ENCODE measurements at places on chromosomes 12 and 14.

DNA sequence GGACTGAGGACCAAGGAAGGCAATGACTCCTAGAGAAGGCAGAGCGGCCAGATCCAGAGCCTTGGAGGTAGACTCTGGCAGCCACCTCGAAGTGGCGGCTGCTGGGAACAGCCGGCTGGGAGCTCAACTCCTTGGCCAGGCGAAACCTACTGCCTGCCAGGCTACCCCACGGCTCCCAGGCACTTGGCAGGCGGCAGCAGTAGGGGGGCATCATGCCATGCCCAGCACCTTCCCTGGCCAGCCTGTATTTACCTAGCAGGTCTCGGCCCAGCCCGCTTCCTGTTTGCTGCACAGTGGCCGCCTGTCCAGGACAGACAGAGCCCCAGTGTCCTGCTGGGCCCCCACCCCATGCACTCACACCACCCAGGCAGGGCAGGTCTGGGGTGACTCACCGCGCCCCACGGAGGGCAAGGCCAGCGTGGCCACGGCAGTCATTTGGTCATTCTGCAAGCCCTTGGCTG lies 10.2 kb downstream of the TRPV4 start:
- DNase-seq, result no peak

DNA sequence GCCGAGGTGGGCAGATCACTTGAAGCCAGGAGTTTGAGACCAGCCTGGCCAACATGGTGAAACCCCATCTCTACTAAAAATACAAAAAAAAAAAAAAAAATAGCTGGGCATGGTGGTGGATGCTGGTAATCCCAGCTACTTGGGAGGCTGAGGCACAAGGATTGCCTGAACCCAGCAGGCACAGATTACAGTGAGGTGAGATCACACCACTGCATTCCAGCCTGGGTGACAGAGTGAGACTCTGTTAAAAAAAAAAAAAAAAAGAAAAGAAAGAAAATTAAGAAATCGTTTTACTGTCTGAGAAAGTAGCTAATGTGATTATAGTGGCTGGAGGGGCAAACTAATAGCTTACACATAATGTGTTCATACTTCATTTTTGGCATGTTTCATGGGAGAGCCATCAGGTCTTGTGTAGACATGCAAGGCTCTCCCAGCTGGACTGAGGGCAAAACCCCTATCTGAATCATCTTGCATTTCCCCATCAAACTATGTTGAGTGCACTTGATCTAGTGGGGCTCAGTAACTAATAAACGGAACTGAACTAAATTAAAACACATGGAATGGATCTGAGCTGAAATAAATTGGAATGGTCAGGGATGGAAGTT lies 16.2 kb downstream of the KIF21A start:
- no peak for DNase-seq

- DNase-seq, result no peak
These were observed 126.4 kb downstream of the TBC1D30 start for GRCh38 chr12:64950711-64951298.

DNA sequence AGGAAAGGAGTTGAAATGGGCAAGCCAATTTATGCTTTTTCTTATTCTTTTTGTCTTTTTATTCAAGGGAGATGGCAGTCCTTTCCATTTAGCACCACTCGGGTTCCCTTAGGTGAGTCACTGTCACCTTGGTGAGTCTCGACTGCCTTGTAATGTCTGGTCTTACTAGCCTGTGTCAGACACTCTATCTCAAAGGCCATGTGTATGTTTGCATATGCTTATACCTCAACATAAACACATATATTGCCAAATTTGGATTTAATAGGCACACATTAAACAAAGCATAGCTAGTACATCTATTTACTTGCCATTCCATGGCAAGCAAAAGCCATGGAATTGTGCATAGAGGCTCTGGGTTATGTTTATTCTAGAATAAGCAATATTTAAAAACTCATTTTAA lies 624.9 kb upstream of the FOXG1 start:
- peak; percentile 19 for DNase-seq

GRCh38 chr14:71638523-71639196 lies 293.6 kb upstream of the RGS6 start:
- DNase-seq, result no peak

GRCh38 chr12:50564237-50564947 lies 59.6 kb downstream of the DIP2B start:
- DNase-seq, result no peak

DNA sequence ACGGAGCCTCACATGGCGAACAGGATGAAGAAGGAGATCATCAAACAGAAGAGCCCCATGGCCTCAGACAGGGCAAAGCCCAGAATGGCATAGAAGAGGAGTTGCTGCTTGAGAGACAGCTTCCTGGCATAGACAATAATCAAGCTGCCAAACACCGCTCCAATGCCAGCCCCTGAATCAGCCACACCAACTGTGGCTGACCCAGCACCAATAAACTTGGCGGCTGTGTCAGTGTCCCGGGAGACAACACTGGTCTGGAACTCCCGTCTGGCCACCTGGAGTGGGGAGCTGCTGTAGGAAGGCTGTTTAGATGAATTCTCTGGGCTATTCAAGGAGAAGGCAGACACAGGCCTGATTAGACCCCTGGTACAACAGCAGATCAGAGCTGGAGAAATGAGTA lies 100.1 kb downstream of the HEATR5A start:
- no peak for DNase-seq

GRCh38 chr12:51862947-51863346 lies 14.4 kb upstream of the FIGNL2 start:
- DNase-seq, result no peak

- DNase-seq, result no peak
These were observed 183.3 kb downstream of the PTPRO start for GRCh38 chr12:15505616-15506015.

- no peak for DNase-seq
These were observed 126.8 kb upstream of the EVL start for GRCh38 chr14:99938376-99938775.

DNA sequence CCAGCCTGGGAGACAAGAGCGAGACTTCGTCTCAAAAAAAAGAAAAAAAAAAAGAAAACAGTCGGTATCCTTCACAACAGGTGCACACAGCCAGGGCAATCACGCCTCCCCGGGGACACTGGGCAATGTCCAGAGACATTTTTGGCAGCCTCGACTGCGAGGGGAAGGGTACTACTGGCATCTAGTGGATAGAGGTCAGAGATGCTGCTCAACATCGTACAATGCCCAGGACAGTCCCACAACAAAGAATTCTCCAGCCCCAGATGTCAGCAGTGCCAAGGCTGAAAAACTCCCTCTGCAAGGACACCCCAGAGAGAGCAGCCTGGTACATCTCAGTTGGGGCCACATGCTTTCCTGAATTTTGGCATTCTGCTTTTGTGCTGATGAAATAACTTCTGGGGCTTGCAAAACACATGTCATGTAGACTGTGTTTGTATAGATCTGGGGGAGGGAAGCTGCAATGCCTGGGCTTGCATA lies 21.5 kb downstream of the ALDH2 start:
- no peak for DNase-seq

- DNase-seq, result no peak
These were observed 34.8 kb downstream of the DEGS2 start for GRCh38 chr14:100124551-100125088.

GRCh38 chr14:104583424-104584306 lies 4.1 kb downstream of the C14orf180 start:
- DNase-seq, result no peak

- DNase-seq, result no peak
These were observed 10.4 kb upstream of the SALL2 start for GRCh38 chr14:21536418-21537089.

DNA sequence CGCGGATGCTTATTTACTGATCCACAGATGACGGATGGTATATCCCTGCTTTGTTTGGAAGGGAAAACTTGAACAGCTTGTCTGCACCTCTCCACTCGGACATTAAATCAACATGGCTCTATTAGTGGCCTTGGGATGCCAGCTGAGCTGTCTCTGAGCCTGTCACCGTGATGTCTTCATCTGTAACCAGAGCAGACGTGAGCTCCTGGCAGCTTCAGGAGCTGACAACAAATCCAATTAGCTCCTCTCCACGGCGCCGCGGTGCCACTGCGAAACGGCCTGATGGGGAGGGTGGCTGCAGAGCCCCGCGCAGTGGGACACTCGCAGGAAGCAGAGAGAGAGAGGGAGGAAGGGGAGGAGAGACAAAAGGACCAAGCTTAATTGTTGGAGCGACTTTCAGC lies 112.3 kb downstream of the PAPOLA start:
- no peak for DNase-seq

Data from SHP77 treated with DMSO at 0.1 percent for 48 hours (cell line).